Endothelial cell of coronary artery (primary cell): ENCODE measurements at places on chromosomes 13 and 19. TPM values are rescaled to one million over a fixed set of nuclear protein-coding genes. Genes with fewer than 3 reads are reported as not detected.

CGB8 gene
- not detected in 2 replicates for total RNA-seq

BSPH1 gene
- total RNA-seq: not detected in 2 replicates

GARIN5A gene
- total RNA-seq: 0.19 TPM in 1 of 2 replicates, not detected in the other

COX7A1 gene
- total RNA-seq: 4.4 and 15.4 TPM in 2 replicates

LRRC63 gene
- total RNA-seq: under 0.01 TPM in 1 of 2 replicates, not detected in the other

ZNF430 gene
- 4.0 and 6.0 TPM in 2 replicates for total RNA-seq

PGLYRP2 gene
- total RNA-seq: under 0.01 TPM in 1 of 2 replicates, not detected in the other

TMEM190 gene
- not detected in 2 replicates for total RNA-seq
